ENCODE measurements at places on chromosomes 1 and 21.

DNA sequence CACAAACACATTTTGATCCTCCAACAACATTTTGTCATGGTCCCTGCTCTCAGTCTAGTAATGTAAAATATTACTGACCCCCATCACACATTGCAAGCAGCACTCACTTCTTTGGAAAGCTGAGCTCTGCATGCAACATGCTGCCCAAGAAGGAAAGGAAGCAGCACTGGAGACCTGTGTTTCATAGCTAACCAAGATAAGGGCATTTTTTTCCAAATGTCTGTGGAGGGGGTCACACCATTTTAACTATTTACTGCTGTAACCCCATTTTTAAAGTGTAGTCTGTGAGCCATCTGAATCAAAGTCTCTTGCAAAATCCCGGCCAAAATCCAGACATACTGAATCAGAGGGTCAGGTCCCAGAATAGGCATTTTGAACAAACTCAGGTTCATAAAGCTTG is 4.5 kb upstream of the RASSF5 start:
- no peak for DNase-seq

DNA sequence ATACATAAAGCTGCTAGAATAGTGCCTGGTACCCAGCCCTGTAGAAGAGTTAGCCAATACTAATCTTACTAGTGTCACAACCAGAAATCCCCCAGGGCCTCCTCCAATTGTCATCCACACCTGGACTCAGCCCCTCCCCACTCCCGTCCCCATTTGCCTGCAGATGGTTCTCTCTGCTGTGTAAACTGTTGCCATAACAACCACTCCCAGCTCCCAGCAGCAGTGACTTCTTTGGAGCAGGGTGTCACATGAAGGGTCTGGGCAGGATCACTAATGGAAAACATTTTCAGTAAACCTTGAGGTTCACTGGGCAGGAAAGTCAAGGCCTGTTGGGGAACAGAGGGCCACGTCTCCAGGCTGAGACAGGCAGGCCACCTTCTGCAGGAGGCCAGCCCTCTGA is 126.0 kb upstream of the IPO9 start:
- DNase-seq: no peak

DNA sequence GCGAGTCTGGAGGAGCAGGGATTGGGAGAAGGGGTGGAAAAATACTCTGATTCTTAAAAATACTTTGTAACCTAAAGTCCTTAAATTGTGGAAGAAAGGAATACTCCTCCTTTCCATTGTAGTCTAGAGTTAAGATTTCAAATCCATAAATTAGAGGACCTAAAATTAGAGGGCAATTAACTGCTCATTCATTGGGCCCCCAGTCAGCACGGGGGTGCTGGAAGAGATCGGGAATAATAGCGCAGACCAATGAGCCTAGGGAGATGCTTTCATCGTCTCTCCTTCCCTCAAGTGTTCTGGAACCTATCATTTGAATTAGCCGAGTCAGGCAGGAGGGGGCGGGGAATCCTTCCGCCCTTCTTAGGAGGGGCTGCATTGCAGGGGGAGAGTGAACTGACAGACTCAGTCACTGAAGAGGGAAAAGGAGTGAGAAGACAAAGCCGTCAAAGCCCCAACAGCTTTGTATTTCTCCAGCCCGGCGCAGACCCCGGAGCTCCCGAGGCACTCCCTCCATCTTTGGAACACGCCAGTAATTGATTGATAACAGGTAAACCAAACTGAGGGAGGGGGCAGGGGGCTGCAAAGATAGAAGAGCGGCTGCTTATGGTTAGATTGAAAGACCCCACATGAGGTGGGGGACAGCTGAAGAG is at the start of gene MLLT11:
MLLT11 (plus strand) TSS at position 391 of the 650 bp plus-strand sequence. CDS start 6,828 bp downstream, outside the sequence.
- no peak for DNase-seq

DNA sequence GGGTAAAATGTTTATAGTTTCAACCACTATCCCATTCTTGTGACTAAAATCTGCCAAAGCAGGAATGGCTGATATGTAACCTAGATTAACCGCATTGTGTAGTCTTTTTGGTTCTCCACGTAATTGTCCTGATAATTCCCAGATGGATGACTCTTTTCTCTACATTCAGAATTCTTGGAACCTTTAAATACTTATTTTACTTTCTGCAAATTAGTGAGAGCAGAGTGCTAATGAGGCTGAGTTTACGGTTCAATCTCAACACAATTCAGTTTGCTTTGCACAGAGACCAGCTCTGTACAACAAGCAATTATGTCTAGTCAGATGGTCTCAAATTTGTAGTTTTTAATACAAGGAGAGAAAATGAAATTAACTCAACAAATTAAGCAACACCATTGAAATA is 9.1 kb downstream of the CRB1 start:
- no peak for DNase-seq

DNA sequence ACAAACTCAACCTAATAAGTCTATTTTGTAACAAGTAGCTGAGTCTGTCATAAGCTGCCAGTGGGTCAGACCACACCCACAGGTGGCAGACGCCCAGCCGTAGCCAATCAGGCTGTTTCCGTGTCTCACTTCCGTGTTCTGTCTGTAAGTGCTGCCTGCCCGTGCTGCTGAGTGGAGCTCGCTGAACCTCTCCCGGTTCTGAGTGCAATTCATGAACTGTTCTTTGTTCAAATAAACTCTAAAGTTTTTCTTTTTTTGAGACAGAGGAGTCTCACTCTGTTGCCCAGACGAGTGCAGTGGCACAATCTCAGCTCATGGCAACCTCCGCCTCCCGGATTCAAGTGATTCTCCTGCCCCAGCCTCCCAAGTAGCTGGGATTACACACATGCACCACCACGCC is 25.1 kb downstream of the POFUT2 start:
- DNase-seq: no peak
